Omental fat pad (tissue), 4 donors: ENCODE measurements at places on chromosomes 16 and 17.

- DNase-seq = no peak
These were observed at the start of gene ERBB2 for GRCh38 chr17:39699818-39700147. TSS of gene ERBB2 (plus strand) at chr17:39700064. CDS start at chr17:39700239, 175 bp downstream.

- DNase-seq = no peak
These were observed 13.2 kb downstream of the DYNLRB2 start for GRCh38 chr16:80554033-80554432.

- DNase-seq = no peak
These were observed 27.7 kb upstream of the MPHOSPH6 start for GRCh38 chr16:82197540-82198240.

- DNase-seq = no peak
These were observed 10.6 kb downstream of the MSI2 start for GRCh38 chr17:57266902-57267311.

DNA sequence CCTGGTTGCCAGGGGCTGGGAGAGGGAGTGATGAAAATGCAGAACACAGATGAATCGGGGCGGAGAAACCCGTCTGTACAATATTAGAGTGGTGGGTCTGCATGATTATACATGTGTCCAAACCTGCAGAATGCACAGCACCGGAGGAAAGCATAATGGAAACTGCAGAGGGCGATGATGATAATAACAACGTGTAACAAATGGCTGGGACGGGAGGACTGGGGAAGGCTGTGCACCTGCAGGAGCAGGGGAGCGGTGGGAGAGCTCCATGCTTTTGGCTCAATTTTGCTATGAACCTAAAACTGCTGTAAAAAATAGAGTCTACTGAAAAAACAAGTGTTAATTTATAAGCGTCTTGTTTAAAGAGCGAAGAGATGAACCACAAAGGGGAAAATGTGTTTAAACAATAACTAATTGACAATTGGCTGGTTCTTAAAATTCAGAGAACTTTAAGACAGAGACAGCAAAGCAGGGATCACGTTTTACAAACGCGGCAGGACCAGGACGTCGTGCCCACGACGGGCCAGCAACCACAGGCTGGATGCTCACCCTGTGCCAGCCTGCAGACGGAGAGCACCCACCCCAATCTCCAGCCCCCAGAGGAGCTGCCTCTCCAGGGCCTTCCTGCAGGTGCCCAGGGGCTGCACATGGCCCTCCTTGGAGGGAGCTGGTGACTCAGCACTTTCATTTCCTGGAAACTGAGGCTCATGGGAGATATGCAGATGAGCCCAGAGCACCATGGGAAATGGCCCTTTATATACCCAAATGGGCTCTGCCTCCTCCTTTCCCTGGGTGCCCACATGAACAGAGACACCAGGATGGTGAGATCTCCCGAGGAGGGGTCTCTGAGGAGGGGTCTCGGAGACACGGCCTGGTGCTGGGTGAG is at the start of gene TEX19:
TEX19 (plus strand) TSS at position 783 of the 886 bp plus-strand sequence. CDS start 2,904 bp downstream, outside the sequence.
- no peak for DNase-seq

DNA sequence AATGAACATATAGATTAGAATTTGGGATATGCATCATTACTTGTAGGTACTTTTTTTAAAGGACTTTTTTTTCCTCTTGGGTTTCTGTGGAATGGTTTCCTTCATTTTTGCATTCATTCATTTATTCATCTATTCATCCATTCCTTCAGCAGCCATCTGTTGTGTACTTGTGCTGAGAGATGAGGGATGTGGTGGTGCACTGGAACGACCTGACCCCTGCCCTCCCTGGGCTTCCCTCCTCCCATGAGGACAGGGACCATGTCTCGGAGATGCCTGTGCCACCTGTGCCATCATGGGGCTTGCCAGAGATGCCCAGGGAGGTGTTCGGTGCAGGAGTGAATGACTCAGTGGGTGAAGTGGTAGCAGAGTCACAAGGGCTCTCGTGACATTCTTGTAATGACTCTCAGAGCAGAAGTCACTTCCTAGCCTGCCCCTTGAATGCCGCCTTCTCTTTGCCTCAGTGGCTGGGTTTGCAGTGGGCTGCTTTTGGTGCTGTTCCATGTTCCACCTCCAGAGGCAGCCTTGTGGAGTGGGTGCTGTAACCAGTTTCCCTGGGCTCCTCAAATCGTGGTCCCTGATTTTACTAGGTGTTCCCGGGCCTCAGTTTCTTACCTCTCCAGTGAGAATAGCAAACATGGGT is 43.9 kb downstream of the CLEC16A start:
- no peak for DNase-seq

GRCh38 chr17:68820825-68821481 is 134.2 kb downstream of the ABCA8 start:
- no peak for DNase-seq

- no peak for DNase-seq
These were observed 131.3 kb upstream of the CDH8 start for GRCh38 chr16:62167551-62167950.

DNA sequence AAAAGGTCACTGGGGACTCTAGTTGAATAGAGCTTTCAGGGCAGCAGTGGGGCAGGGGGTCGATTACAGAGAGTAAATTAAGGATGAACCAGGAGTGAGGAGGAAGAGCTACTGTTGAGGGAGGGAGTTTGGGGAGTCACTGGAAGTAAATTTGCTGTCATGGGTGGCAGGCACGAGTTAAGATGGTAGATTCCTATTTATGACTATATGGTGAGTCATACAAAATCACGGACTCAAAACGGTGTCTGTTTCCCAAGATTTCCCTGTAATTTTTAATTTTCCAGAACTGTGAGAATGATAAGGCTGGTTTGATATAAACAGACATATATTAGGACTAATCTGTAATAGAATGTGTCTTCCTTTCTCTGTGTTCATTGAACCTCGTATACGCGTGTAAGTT is 287.6 kb upstream of the GOT2 start:
- DNase-seq = no peak

DNA sequence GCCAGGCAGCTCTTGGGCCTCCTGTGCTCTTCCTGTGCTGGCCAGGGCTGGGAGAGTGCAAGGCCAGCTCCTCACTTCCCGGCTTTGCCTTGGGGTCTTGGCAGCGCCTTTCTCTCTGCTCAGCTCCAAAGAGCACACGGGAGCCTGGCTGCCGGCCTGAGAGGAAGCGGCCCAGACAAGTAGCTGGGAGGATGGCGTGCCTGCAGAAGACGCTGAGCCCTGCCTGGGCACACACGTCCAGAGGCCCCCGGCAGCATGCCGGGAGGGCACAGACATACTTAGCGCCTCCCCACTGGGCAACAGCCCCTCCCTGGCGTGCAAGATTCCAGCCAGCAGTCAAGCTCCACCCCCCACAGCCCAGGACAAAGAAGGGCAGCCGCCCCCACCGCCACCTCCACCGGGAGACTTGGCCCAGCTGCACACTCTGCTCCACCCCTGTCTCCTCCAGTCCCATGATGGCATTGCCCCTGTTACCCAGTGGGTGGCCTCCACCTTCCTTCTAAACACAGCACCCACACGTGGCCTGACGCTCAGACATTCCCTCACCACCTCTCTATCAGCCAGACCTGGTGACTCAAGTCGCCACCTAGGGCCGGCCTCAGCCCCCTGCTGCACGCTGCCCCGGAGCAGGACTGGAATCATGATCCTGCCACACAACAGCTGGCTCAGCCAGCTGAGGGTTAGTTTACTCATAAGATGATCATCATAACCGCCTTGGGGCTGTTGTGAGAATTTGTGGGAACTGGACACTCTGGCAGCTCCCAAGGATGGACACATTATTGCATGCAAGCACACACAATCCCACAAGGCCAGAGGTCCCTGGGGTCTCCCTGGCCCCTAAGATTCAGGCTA is 12.4 kb downstream of the SGCA start:
- DNase-seq = no peak

DNA sequence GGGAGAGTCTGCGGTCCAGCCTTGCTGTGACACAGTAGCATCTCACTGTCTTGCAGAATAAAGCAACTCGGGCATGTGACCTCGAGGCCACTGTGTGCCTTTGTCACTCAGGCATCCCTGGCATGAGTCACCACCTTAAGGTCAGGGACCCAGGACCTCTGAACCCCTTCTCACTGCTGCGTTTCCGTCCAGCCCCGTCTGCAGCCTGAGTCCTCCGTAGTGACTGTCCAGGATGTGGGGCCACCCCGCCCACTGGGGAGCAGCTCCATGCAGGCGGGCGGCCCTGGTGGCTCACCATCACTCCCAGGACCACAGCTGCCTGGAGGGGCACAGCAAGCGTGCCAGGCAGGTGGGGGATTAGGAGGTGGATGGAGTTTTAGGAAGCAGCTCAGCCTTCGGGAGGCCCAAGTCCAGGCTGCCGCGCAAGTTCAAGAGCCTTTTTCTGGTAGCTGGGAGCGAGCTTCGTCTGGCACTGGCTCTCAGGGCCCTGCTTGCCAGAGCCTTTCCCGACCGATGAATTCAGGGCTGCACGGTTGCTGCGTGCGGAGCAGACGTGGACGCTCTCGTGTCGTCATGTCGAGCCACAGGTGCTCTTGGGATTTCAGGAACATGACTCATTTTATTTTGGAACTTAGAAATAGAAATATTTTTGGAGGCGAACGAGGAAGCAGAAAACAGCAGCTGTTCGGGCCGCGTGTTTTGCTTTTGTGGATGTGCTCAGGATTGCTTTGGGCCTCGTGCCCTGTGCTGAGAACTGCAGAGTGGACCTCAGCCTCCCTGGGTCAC is 16.8 kb downstream of the KCTD5 start:
- DNase-seq = no peak

GRCh38 chr17:65820811-65821210 is 259.4 kb upstream of the AXIN2 start:
- DNase-seq = no peak

GRCh38 chr17:12421646-12422306 is 243.9 kb upstream of the MYOCD start:
- no peak for DNase-seq

DNA sequence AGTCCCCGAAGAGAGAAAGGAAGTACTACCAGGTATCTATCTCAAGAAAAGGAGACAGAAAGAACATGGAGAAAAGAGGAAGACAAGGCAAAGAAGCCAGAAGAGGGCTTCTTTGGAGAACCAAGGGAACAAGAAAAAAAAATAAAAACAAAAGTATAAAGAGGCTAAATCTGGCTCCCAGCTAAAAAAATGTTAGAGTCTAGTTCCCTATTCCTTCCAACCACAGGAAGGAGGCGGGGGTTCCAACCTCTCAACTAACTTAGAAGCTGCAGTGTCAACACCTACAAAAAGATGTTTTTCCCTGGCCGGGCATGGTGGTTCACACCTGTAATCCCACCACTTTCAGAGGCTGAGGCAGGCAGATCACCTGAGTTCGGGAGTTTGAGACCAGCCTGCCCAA is 13.4 kb downstream of the UTP6 start:
- no peak for DNase-seq

DNA sequence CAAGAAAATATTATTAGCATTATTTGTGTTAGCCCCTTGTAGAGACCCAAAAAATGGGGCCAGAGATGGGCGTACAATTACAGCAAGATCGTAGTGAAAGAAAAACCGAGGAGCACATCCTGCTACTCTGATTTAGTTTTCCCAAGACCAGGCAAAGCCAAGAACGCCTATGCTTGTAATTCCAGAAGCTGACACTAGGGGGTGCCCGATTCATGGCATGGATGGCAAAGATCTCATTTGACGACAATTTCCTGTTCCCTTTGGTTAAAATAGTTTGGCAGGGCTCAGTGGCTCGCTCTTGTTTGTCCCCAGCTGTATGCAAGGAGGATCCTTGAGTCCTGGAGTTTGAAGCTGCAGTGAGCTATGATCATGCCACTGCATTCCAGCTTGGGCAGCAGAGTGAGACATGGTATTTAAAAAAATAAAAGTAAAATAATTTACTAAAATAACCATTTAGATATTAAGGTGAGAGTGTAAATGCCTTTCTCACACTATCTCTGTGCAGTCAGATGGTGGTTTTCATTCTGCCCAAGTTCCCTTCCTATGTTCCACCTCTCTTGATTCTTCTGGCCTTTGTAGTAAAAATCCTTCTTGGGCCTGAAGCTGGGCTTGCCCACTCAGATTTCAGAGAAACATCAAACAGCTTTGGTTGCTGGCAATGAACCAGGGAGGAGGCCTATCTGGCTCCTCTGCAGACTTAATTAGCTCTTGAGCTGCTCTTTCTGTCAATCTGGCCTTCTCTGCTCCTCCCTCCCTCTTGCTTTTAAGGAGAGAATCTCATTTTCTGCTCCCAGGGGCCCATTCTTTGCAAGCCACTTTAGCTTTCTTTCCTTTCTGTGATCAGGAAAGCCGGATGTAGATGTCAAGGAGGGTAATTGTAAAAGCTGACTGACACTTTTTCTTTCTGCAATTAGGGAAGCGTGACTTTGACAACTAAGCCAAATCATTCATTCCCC is 31.2 kb downstream of the TMEM238L start:
- DNase-seq = no peak

GRCh38 chr17:62692721-62693431 is 65.4 kb downstream of the MRC2 start:
- DNase-seq = no peak

DNA sequence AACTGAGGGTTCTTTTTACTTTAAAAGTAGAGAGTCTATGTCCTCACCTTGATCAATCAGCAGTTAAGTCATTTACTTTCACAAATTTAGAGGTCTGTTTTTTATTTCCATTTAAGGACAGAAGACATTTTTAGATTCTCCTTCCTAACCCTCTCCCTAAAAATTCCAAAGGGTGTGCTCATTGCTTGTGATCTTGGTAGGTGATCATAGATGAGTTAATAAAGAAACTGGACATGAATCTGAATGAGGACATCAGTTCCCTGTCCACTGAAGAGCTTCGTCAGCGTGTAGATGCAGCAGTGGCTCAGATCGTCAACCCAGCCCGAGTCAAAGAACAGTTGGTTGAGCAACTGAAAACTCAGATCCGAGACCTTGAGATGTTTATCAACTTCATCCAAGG is 8.8 kb downstream of the RUNDC1 start:
- no peak for DNase-seq

GRCh38 chr16:78289373-78289772 is 189.9 kb downstream of the WWOX start:
- no peak for DNase-seq

- no peak for DNase-seq
These were observed 22.3 kb upstream of the ZFPM1 start for GRCh38 chr16:88430524-88431446.

GRCh38 chr17:70896843-70897242 is 727.5 kb downstream of the KCNJ2 start:
- no peak for DNase-seq

GRCh38 chr16:9159839-9160550 is 68.6 kb downstream of the HAPSTR1 start:
- DNase-seq = no peak

GRCh38 chr17:10797476-10798328 is 6.2 kb downstream of the TMEM238L start:
- no peak for DNase-seq

GRCh38 chr17:80652756-80653330 is 108.2 kb downstream of the RPTOR start:
- DNase-seq = no peak

- DNase-seq = no peak
These were observed 1.2 kb downstream of the CCDC78 start for GRCh38 chr16:725041-725376.

DNA sequence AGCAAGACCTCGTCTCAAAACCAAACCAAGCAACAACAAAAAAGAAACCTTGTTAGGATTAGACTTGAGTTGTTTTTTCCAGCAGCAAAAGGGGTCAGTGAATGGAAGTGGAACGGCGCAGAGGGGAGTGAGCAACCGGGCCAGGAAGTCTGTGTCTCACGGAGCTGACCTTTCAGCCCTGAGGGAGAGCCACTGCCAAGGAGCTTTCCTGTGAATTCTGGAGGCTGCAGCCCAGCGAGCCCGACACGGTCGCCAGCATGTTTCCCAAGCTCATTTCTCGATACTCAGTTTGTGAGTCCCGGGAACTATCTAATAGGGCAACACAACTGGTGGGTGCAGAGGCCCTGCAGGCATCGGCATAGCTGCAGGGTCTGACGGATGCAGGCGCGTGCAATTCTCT is 19.6 kb downstream of the TELO2 start:
- no peak for DNase-seq

GRCh38 chr17:46818316-46818928 is at the start of gene WNT3:
TSS of gene WNT3 (minus strand) at chr17:46818692. CDS start at chr17:46818597, 95 bp downstream.
- DNase-seq = no peak
